ENCODE measurements at places on chromosomes 16 and 17.

DNA sequence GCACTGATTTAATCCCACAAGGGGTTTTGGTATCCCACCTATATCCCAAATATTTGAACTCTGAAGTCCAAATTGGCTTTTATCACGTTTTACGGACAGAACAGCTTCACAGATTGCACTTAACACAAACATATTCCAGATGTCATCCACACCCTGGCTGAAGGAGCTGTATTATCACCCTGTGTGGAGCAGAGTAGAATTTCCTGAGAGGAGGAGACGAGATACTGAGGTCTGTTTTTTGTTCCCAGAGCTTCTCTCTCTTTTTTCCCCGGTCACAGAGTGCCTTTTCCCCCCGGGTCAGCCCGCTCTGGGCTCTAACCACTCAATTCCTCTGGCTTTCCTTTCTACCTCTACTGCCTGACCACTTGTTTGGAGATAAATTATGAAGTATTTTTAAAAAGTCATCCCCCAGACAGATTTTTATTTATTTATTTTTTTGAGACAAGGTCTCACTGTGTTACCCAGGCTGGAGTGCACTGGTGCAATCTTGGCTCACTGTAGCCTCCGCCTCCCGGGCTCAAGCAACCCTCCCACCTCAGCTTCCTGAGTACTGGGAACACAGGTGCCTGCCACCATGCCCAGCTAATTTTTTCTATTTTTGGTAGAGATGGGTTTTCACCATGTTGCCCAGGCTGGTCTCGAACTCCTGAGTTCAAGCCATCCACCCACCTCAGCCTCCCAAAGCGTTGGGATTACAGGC is 30.7 kb downstream of the DNAH2 start:
- no peak overlapping the region for H3K4me3 ChIP-seq
- DNase-seq: no peak
- H3K36me3 ChIP-seq: no peaks in the 10 kb centered on the region
- H3K4me1 ChIP-seq: no peaks in the 10 kb centered on the region

DNA sequence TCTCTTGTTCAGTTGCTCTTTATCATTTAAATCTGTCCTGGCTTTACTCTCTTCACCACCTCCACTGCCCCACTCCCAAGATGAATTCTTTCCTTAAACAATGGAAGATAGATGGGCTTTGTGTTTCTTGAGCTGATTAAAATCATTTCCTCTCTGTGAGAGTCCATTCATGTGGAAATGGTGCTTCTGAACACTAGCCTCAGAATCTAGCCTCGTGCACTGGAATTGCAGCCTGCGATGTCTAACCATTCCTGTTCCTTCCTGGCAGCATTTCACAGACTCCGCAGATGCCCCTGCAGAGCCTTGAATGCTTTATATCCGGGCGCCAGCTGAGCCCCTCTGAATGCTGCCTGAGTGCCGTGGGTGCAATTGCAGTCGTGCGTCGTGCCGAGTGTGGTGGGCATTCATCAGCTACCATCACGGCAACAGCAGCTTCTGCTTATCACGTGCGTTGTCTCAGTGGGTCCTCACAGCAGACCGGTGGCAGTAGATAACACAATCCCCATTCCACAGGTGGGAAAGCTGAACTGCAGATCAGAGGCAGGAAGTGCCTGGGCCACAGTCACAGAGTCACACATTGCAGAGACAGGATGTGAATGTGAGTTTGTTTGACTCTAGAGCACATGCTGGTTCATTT is 172.8 kb upstream of the WSCD1 start:
- DNase-seq: peak; percentile 75
- H3K27ac ChIP-seq: peak overlapping the region; percentile 41
- H3K4me3 ChIP-seq: peak overlapping the region; percentile 14
- peaks cover 48% of the 10 kb centered on the region for H3K4me1 ChIP-seq
- H3K27me3 ChIP-seq: no peaks in the 10 kb centered on the region

DNA sequence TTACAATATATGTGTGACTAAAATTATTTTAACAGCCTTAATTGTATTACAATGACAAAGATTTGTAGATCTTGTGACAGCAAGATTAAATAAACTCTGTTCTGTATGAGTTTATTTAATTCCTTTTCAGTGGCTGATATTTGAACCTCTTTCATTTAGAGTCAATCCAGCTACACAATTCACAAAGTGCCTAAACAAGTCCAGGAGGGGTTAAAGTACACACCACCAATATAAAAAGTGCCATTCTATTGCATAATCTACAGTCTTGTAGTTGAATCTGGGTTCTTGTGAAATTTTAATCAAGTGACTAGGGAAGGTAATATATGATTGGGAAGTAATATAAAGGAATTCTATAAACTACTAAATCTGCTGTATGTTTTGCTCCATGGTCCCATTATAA is 3.9 kb upstream of the NFAT5 start:
- peaks cover 12% of the 10 kb centered on the region for H3K4me1 ChIP-seq
- H3K27me3 ChIP-seq: peaks cover 7% of the 10 kb centered on the region
- no peaks in the 10 kb centered on the region for H3K36me3 ChIP-seq
- no peak overlapping the region for H3K27ac ChIP-seq
- DNase-seq: no peak

DNA sequence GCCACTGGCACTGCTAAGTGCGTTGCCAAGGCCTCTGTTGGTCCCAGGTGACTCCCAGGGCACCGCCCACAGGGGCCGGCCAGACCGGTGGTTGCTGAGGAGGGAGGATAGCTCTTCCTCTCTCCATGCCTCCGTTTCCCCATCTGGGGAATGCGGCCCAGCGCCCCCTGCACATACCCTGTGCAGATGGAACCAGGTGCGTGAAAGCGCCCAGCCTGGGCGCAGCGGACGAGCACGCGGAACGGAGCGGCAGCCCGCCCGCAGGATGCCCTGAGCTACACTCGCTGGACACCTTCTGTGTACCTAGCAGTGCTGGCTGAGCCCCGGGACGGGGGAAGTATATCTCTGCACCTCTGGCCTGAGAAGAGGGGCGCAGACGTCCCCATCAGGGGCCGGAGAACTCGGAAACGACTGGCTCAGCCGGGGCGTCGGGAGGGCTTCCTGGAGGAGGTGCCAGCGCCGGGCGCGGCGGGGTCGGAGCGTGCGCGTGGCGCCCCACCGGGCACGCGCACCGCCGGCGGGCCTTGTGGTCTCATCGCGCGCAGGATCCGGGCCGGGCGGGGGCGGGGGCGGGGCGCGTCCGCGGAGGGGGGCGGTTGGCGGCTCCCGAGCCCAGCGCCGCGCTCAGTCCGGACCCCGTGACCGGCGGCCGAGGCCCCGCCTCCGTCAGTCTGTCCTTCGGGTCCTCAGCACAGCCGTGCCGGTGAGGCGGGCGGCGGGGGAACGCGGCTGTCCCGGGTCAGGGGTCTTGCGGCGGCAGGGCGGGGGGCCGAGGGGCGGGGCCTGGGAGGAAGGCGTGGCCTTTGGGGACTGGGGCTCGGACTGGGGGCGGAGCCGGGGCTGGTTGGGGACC is at the start of the genes CCDC78 and HAGHL:
Gene CCDC78, minus strand, starts transcription at position 6 of the 853 bp plus-strand sequence. CDS start 76 bp downstream, outside the sequence.
Gene HAGHL, plus strand, starts transcription at position 669 of the 853 bp plus-strand sequence. CDS start 404 bp downstream, outside the sequence.
- H3K36me3 ChIP-seq: no peaks in the 10 kb centered on the region
- peaks cover 45% of the 10 kb centered on the region for H3K27me3 ChIP-seq
- peaks cover 8% of the 10 kb centered on the region for H3K4me1 ChIP-seq
- peak; percentile 86 for DNase-seq
- no peak within 1 kb of the TSS for H3K27ac ChIP-seq
- H3K4me3 ChIP-seq: peak within 1 kb of the TSS; percentile 43

All from neural progenitor cell (in vitro differentiated cells).